ENCODE measurements at places on chromosomes 4 and X. TPM values are rescaled to one million over a fixed set of nuclear protein-coding genes. Genes with fewer than 3 reads are reported as not detected.

DNA sequence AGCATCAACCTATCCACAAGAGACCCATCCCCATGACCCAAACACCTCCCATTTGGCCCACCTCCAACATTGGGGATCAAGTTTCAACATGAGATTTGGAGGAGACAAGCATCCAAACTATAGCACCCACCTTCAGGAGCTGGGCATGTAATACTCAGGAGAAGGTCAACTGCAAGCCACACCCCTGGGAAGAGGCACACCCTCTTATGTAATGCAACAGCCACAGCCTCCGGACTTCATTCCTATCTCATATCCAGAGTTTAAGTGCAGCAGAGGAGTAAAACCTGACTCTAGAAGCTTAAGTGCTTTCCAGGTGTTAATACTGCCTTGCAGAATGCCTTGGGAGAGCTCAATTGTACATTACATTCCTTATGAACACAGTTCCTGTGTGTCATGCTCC lies 197.4 kb downstream of the PTTG2 start:
- DNase-seq, result no peak

The USP17L11 gene
- polyA plus RNA-seq, result not detected

The HEPH gene
- polyA plus RNA-seq, result 6.4 TPM

- no peak for DNase-seq
Observed at GRCh38 chr4:8194306-8195242, 4.5 kb upstream of the SH3TC1 start.

GRCh38 chr4:152099981-152100378 lies 339.2 kb upstream of the GATB start:
- DNase-seq, result no peak

GRCh38 chr4:119162174-119162573 lies 26.5 kb downstream of the MYOZ2 start:
- no peak for DNase-seq

GRCh38 chr4:146637621-146638332 lies 916 bp upstream of the POU4F2 start:
- DNase-seq, result no peak
